AG09319 (cell line): ENCODE measurements at places on chromosomes 2 and 18.

GRCh38 chr2:43238176-43238575 is 11.8 kb upstream of the ZFP36L2 start:
- DNase-seq = no peak

DNA sequence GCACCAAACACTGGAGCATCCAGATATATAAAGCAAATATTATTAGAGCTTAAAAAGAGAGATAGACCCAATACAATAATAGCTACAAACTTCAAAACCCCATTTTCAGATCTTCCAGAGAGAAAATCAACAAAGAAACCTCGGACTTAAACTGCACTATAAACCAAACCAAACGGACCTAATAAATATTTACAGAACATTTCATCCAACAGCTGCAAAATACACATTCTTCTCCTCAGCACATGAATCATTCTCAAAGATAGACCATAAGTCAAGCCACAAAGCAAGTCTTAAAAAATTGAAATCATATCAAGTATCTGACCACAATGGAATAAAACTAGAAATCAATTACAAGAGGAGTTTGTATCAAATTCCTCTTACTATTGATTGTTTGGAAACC is 140.2 kb upstream of the OTOS start:
- no peak for DNase-seq

DNA sequence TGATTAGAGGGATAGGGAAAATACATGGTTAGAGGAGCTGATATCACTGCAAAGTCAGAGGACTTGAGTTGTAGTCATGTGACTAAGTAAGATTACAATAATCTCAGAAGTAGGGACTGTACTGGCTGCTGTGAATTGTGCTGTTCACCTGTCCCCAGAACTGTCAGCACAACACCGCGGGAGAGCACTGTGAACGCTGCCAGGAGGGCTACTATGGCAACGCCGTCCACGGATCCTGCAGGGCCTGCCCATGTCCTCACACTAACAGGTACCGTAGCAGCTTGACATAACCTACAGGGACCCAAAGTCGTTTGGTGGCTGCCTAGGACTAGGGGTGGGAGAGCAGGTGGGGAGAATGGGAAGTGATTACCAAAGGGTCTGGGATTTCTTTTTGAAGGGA is 132.8 kb upstream of the TTC39C start:
- no peak for DNase-seq

DNA sequence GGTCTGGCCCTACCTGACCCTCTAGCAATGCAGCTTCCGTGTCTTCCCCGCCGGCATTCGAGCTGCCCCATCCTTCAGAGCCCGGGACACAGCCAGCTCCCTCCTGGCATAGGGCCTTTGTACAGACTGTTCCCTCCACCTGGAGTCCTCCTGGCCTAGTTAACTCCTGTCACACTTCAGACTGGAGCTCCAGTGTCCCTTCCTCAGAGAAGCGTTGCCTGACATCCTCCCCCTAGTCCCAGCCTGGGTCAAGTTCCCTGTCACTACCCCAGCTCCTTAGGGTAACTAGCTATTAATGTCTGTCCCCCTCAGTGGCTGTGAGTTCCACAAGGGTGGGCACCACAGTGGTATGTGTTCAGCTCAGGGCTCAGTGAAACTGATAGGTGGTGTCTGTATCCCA is 45.5 kb upstream of the LOXHD1 start:
- no peak for DNase-seq

GRCh38 chr2:176626796-176627195 is 357.6 kb downstream of the MTX2 start:
- DNase-seq = no peak

DNA sequence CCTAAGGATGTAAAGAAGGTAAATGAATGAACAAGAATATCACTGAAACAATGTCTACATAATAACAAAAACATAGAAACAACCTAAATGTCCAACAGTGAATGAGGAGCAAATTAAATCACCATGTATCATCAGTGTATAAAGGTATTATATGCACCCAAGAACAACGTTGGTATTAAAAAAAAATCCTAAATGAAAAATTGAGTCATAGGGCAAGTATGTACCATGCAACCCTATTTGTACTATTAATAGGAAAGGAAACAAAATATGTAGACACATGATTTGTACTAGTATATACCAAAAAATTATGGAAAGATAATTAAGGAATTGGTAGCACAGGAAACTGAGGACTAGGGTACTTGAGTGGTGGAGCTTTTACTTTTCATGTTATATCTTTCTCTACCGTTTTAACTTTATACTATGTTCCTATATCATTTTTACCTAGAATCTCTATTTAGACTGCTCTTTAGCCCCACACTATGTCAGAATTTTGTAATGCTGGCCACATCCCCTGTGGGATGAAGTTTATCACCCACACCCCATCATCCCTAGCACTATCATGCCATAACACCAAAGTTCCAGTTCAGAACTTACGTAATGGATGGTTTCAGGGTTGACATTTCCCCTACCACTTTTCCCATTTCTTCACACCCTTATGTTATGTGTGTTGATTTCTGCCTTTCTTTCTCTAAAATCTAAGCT is 25.6 kb downstream of the IKZF2 start:
- DNase-seq = no peak

DNA sequence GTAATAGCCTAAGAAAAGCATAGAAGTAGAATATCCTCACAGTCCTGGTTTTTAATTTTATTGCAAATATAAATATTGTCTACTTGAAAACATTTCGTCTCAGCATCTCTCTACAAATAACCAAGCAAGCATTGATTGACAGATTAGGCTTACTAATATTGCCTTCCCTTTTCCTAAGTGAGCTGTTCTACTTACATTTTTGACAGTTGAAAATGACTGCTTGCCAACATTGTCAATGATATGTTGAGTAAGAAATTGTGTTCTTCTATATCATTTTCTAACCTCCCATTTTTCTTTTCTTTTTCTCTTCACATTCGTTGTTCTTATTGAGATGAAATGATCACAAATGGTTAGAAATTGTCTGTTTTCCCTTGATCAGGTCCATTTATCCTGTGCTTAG is 47.0 kb upstream of the STK39 start:
- no peak for DNase-seq
